ENCODE measurements at places on chromosomes 16 and 17.

- no peak for DNase-seq
Measured at GRCh38 chr16:89582614-89583196, 7.1 kb downstream of the CPNE7 start.

GRCh38 chr16:60566901-60567300 lies 1469.3 kb downstream of the CDH8 start:
- DNase-seq, result no peak

- DNase-seq, result no peak
Measured at GRCh38 chr17:76199469-76199868, 40.8 kb downstream of the RNF157 start.

DNA sequence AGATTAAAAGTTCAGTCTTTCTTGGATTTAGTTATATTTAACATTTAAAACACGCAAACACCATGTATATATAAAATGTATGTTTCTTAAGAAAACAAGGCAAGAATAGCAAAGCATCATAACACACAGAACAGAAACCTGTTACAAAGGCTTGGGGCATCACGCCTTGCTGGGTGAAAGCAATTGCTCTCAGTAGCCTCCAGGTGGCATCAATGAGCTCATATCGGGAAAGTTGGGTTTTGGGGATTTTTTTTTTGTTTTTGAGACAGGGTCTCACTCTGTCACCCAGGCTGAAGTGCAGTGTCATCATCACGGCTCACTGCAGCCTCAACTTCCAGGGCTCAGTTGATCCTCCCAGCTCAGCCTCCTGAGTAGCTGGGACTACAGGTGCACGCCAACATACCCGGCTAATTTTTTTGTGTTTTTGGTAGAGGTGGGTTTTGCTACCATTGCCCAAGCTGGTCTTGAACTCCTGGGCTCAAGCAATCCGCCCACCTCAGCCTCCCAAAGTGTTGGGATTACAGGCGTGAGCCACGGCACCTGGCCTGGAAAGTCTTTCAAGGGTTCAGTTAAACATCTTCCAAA lies 56.9 kb downstream of the CYB5D2 start:
- DNase-seq, result no peak

DNA sequence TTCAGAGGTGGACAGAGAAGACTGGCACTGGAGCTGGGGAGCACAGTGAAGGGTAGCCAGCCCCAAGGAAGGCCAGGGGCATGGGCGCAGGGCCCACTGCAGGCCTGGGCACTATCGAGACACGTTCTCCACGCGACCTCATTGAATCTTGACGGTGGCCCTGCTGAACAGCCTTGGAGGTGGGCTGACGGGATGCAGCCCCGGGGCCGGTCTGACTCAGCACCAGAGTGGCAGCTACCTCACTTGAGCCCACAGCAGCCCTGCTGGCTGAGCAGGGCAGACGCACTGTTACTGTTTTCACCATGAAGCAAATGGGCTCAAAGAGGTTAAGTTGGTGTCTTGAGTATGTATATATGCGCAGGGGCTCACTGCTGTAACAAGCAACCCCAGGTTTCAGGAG lies 78.8 kb upstream of the FOXF1 start:
- no peak for DNase-seq

DNA sequence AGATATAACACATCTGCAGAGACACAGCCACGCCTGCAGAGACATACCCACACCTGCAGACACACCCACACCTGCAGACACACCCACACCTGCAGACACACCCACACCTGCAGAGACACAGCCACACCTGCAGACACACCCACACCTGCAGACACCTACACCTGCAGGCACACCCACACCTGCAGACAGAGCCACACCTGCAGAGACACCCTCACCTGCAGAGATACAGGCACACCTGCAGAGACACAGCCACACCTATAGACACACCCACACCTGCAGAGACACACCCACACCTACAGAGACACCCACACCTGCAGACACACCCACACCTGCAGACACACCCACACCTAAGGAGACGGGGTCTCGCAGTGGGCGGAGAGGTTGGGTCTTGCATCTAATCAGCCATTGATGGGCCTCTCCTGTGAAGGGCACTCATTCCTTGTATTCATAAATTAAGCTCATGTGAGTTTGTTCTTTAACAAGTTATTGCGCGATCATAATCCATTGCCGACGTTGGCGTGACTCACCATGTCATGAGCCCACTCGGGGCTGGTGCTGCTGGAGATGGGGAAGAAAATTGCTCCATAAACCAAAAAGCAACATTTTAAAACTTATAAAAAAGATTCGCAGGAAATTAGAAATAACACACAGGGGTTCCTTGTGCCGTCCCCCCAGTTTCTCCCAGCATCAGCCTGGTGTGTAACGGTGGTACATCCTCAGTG lies 28.9 kb upstream of the CDH15 start:
- DNase-seq, result no peak

DNA sequence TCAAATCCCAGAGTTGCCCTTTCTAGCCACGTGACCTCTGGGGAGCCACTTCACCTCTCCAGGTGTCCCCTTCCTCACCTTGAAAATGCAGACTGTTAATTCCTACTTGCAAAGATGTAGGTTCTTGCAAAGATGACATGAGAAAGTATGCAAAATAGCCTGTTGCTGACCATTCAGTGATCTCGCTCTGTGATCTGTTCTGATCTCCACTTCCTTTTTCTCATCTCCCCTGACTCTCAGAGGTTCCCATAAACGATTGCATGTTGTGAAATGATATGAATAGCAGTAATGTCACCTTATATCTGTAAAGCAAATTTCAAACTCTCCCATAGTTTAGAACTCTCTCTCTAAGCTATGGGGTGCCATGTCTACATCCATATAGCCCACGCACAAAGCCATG lies 182.3 kb downstream of the TMEM132E start:
- DNase-seq, result peak; percentile 15

DNA sequence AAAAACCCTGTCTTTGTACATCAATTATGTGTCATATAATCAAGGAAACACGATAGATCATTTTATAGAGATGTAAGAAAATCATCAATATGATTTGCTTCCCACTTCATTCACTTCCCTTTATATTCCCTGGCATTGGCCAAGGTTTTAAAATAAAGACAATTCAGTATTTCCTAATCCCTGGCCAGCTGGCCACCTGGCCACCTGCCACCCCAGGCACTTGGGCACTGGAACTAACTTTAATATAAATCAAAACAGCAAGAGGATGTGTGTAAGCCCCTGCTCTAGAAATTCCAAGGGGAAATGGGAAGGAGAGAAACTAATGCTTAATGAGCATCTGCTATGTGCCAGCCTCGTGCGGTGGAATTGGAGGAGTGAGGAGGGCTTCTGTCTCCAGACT lies 58.6 kb upstream of the TOB1 start:
- DNase-seq, result no peak

DNA sequence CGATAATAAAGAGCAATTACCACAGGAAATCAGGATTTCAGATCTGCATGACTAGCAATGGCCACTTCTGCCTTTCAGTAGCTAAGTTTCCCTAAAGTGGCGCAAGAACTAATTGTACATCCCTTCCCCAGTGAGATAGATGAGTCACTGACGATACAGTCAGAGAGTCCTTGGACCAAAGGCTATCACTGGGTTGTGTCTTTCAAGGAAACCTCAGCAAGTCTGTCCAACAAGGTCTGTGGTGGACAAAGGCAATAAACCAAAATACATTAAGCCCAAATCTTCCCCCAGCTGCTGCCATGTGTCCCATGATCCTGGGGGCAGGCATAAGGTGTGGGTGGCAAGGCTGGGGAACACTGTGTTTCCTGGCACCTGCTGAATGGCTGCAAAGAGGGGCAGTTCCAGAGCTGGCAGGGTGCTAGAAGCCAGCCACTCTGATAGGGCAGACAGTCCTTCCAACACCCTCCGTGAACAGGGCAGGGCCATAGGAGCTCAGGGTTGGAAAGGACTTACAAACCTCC lies 20.5 kb upstream of the MTMR4 start:
- DNase-seq, result no peak

- no peak for DNase-seq
Measured at GRCh38 chr16:73106329-73107034, 58.6 kb upstream of the ZFHX3 start.

- no peak for DNase-seq
Measured at GRCh38 chr17:31787857-31788570, 71.0 kb downstream of the COPRS start.

DNA sequence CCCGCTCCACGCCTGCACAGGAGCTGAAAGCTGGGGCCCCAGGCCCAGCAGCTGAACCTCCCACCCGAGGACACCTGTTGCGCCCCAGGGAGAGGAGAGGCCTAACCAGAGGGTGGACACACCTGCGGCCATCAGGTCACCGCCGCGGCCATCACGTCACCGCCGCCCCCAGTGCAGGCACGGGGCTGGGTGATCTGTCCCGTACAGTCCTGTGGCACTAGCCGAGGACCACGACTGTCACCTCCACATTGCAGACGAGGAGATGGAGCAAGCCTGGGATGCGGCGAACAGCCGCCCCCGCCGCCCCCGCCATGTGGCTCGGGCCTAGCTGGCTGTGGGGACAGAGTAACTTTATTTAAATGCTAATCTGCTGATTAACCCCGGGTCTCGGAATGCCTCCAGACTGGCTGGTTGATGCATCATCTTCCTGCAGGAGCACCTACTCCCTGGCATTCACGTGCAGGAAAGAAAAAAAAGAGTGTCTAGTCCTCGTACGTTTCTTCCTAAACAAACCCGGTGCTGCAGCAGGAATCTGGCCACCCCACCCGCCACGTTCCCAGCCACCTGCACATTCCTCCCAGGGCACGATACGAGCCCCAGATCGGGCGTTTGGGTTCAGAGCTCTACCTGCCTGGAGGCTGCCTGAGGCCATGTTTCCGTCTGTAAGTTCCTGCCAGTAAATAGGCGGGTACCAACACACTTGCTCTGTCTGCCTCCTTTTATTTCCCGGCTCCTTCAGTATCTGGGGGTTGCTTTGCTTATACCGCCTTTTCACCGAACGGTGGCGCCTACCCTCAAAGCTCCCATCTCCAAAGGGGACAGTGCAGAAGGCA lies 29.9 kb downstream of the PIEZO1 start:
- no peak for DNase-seq

GRCh38 chr17:41340494-41340893 lies 10.1 kb downstream of the KRT33A start:
- DNase-seq, result no peak

DNA sequence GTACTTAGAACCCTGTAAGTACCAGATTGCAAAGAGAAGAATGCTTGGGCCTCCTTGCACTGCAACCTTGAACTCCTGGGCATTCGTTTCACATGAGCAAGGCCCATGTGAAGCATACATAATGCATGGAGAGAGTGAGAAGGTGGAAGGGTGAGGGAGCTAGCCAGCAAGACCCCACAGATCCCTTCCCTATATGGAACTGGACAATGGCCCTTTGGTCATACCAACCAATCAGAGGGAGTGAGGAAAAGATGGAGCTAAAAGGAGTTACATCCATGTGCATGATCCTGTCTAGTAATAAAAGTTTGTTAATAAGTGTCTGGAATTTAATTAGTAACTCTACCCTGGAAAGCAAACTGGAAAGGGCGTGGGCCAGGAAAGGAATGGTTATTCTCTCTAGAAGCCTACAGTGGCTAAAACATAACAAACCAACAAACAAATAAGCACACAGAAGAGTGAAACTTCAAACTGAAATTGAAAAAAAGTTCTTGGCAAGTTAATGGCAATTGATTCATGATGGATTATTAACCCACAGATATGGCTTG lies 29.6 kb downstream of the DNAH3 start:
- DNase-seq, result no peak

DNA sequence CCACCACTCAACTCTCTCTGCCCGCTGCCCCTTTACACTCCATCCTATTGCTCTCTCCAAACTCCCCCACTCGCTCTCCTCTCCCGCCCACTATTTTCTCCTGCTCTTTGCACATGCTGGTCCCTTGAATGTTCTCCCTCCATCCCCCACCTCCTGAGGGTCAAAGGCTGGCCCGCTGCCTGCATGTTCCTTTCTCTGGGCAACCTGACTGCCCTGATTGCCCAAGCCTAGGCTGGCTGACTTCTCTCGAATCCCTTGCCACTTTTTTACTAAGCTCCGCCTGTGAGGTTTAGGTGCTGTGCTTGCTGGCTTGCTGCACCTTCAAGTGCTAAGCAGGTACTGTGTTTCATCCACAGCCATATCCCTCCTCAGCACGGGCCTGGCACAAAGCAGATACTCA lies 2.7 kb downstream of the EMC8 start:
- DNase-seq, result no peak

GRCh38 chr16:814974-815373 lies 14.4 kb upstream of the GNG13 start:
- no peak for DNase-seq

GRCh38 chr16:84562174-84562815 lies 55.6 kb downstream of the COTL1 start:
- DNase-seq, result no peak

DNA sequence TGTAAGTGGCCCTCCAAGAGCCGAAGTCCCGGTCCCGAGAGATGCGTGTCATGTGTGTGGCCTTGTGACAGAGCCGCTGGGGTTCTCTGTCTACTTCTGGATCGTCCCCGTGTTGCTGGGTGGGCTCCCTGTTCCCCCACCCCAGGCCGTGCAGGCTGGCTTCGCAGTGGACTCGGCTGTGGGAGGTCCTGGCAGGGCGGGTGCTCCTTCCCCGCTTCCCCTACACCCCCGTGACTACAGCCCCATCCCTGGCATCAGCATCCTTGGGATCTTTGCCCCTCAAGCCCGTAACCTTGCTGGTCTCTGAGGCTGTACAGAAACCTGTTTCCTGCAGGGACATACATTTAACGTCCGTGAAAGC lies 136.3 kb downstream of the BANP start:
- no peak for DNase-seq

DNA sequence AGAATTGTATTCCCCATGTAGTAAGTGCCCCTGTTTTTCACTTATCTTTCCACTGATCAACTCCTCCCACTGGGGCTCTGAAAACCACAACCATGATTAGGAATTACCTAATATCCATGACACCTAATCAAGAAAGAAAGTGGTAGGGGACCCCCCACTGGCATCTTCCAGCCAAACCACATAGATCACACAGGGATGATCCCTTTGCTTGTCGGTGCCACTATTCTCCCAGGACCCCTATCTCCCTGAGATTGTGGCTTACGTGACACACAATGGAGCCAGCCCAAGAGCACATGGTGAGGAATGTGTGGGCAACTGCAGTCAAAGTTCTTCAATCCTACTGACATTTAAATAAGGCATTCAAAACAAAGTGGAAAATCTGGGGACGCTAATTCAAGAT lies 17.6 kb upstream of the DNAH9 start:
- no peak for DNase-seq

DNA sequence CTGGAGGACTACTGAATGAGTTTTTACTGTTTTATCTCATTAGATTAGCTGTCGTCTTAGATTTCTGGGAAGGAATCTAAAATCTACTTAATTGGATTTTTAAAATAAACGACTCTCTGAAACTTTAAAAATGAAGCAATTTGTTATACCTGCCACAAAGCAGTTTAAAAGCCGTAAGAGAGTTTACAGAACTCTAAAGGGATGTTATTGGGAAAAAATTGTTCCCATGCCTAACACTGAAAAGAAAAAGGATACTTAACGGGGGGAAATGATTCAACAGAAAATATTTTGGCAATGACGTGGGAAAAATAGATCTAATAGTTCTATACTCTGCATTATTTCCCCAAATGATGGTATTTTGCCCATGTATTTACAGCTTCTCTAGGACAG lies 27.0 kb downstream of the ARHGAP17 start:
- DNase-seq, result no peak

- DNase-seq, result no peak
Measured at GRCh38 chr16:50570354-50570753, 22.2 kb downstream of the NKD1 start.

Measured in left forelimb (tissue), 1 donor.